Stimulated activated CD4-positive, alpha-beta T cell treated with anti-CD3 and anti-CD28 coated beads, Interleukin-15, amount 100 ng/mL, for 1 hour (primary cell): ENCODE measurements at places on chromosomes 1 and 21.

GRCh38 chr1:182990413-182991144 lies 32.6 kb upstream of the LAMC1 start:
- DNase-seq: no peak

DNA sequence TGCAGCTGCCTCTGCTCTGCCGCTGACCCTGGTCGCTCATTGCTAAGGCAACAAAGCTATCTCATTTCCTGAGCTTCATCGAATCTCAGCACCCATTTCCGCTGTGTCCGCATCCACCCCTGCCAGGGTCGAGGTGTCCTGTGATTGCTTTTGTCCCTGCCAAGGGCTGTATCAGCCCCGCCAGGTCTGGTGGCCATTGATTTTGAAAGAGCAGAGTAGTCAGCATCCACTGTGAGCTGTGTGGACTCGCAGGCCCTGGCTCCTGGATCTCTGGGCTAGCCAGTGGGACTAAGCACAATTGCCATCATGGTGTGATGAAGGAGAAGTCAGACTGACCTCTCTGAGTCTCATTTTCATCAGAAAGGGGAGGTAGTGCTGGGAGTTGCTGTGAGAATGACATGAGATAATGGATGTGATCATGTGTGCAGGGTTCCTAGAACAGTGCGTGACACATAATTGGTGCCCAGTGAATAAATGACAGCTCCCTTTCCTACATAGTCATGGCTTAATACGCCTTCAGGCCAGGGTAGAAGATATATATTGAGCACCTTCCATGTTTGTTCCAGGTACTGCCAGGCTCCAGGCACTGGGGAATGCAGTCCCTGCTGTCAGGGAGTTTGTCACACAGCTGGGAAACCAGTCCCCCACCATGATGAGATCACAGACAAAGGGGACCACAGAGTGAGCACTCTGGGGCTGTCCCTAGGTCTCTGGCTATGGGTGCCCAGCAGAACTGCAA lies 32.1 kb downstream of the NAV1 start:
- DNase-seq: no peak

GRCh38 chr1:203528063-203528462 lies 34.1 kb downstream of the OPTC start:
- DNase-seq: no peak

DNA sequence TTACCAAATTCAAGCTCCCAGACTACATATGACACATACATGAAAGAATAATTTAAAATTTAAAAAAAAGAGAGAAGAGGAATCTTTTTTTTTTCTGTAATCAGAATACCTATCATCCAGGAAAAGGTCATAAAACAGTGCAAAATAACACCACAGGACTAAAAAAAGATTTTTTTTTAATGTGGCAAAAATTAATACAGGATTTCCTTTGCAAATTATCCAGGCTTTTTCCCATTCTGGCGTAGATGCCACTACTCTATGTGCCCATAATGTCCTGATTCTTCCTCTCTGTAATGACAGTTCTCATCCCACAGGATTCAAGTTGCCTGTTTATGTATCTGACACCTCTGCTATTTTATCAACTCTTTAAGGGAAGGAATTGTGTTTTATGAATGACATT lies 429.6 kb downstream of the SMYD3 start:
- DNase-seq: no peak

DNA sequence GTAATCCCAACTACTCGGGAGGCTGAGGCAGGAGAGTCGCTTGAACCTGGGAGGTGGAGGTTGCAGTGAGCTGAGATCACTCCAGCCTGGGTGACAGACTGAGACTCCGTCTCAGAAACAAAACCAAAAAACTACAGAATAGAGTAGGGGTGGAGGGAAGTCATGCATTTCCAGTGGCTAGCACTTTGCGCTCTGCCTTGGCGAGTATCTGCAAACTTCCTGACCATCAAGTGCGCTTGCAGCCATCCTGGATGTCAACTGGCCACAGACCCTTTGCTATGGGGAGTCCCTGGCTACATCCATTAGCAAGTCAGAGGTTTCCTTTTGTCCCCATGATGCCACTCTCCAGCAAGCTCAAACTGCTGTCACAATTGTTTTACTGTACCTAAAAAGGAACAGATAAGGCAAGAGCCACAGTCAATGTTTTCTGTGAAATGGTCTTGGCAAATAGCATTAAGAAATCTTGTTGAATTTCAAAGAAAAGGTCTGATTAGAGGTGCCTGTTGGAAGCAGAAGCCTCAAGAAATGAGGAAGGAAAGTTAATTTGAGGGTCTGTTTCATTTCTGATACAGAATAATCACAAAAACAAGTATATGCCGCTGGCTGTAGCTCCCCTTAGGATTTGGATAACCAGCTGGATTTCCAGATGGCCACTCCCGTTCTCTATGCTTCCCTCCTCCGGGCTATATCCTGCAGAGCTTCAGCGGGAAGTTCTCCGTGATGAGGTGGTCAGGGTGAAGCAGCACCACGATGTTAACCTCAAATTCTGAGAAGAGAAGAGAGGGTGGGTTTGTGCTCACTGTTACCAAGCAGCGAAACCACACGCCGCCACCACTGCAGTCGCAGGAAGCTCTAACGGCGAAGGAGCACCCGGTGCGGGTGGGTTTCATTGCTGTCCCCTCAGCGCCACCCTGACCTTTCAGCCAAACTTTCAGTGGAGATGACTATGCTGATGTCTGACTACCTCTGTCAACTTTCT lies 42.0 kb downstream of the VPS26C start:
- DNase-seq: peak; percentile 10

- DNase-seq: no peak
These were observed 9.6 kb upstream of the RLF start for GRCh38 chr1:40151457-40152079.

GRCh38 chr1:154353966-154354365 lies 28.6 kb downstream of the ATP8B2 start:
- no peak for DNase-seq

DNA sequence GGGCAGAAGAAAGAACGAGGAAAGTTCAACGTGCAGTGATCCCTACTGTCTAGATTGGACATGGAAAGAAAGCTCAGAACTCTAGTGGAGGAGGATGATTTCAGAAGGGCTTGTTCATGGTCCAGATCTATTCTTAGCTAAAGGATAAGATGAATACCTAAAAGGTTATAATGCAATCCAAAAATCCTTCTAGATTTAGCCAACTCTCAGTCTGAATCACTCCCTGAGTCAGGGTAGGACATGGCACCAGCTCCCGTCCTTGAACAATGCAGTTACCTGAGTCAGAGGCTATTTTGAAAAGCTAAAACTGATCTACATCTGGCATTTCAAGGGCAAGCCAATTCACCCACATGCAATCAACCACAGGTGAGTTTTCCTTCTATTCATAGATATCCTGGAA lies 38.8 kb upstream of the HIVEP3 start:
- DNase-seq: no peak
